ENCODE measurements at places on chromosomes 1 and 21.

DNA sequence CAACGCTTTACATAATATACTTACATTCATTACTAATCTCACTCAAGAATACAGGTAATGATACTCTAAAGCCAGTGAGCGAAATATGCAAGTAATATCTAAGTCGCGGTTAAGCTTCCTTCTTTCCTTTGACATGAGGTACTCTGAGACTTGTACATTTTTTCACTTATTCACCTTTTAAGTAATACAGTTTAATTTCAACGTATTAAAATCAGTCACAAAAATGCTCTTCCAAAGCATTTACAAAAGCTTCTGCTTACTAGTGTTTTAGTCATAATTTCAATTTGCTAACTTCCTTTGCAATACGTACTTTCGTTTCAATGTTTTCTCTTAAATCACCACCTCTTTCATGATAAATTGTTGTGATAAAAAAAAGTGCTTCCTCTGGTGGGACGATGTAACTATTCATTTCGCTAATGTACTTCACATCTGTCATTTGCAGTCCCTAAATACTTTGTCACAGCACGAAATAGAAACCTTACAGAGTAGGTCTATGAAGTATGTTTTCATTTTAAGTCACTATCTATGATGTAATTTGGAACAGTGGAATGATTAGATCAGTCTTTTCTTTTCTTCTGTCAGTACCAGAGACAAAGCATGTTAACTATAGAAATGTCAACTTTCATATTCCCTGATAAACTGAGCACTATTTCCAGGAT lies 34.0 kb upstream of the ADGRL4 start:
- no peak for DNase-seq

- DNase-seq = peak; percentile 44
Measured at GRCh38 chr1:236868625-236869467, 73.8 kb downstream of the MTR start.

- no peak for DNase-seq
Measured at GRCh38 chr1:94154989-94155388, 34.0 kb upstream of the ABCA4 start.

DNA sequence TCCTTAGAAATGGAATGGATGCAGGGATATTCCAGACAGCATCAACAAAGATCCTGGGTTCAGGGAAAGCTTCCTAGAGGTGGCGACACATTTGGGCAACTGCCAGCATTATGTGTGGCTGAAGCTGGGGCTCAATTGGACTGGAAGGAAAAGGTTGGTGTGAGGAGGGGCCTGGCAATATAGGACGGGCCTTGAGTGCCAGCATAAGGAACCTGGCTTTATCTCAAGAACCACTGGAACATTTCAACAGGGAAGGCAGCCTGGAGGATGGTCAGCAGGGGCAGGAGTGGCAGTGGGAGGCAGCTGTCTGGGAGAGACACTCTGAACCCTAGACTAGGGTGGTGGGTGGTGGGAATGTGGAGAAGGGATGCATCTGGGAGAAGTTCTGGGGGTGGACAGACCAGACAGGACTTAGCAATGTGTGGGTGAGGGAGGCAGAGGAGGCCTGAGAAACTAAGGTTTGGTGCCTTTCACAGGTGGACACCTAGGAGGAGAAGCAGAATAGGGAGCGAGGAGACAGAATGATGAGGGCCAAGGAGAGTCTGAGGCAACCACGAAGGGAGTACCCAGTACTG lies 3.5 kb downstream of the SH3BGRL3 start:
- DNase-seq = no peak

GRCh38 chr1:35883635-35884101 lies 659 bp downstream of the AGO1 start:
- DNase-seq = peak; percentile 72

DNA sequence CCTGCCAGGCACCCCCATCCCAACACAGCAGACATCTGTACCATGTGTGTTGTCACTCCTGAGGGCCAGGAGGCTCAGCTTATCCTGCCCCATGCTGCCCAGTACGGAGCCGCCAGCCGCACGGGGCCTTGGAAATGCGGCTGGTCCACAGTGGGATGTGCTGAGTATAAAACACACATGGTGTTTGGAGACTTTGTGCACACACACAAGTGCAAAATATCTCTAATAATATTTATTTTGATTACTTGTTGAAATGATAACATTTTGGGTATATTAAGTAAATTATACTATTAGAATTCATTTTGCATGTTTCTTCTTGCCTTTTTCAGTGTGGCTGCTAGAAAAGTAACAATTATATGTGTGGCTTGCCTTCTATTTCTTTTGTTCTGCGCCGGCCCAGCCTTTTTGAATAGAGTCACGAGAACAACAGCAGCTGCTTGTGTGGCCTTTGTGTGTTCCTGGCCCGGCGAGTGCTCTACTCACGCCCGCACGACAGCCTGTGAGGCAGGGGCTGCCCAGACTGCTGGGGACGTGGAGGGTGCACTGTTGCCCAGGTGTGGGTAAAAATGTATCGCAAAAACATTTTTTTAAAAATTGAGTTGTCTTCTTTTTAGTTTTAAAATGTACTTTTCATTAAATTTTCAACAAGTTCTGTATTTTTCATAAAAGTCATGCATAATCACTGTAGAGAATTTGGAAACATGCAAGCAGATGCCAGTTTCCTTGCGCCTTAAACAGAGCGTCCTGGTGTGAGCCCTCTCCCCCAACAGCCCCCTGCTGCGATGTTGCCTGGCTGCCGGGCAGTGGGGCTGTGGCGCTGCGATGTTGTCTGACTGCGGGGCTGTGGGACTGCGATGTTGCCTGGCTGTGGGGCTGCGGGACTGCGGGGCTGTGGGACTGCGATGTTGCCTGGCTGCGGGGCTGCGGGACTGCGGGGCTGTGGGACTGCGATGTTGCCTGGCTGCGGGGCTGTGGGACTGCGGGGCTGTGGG lies 35.5 kb downstream of the COQ8A start:
- peak; percentile 14 for DNase-seq

DNA sequence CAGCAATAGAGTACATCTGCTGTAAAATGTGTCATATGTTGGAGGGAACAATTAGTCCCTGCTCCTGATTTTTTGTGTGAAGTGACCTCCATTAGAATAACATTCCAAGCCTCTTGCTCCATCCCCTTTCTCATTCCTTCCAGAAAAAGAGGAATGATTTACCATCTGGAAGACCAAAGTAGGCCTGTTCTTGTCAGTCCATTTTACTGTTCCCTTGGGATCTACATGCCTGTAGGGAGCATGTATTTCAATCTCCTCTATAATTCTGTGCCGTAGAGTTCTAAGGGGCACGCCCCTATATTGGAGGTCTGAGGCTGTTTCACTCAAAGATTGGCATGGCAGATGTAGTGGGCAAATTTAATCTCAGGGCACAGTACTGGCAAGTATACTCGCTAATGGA lies 48.8 kb upstream of the MAN1A2 start:
- DNase-seq = no peak

- DNase-seq = no peak
Measured at GRCh38 chr21:20250337-20250736, 747.9 kb upstream of the NCAM2 start.

- peak; percentile 84 for DNase-seq
Measured at GRCh38 chr1:45014321-45015028, 2.4 kb downstream of the UROD start.

DNA sequence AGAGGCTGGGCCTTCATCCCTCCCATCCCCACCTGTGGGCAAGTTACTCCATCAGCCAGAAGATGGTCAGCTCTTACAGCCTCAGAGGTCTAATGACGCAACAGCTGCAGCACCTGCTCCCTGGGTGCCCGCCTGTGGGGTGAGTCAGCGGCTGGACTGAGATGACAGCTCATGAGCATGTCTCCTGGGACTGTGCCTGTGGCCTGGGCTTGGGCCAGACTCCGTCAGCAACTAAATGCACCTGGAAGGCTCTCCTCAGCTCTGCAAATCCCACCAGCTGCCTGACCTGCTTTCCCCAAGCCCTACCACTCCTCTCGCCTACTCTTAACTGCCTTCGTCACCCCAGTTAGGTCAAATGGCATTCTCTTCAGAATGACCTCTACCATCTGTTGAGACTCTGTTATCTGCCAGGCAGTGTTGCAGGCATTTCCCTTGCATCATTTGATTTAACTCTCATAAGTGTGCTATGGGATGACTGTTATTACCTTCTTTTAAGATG lies 47.7 kb downstream of the ETS2 start:
- no peak for DNase-seq

- DNase-seq = no peak
Measured at GRCh38 chr1:201318504-201319340, 35.4 kb downstream of the PKP1 start.

DNA sequence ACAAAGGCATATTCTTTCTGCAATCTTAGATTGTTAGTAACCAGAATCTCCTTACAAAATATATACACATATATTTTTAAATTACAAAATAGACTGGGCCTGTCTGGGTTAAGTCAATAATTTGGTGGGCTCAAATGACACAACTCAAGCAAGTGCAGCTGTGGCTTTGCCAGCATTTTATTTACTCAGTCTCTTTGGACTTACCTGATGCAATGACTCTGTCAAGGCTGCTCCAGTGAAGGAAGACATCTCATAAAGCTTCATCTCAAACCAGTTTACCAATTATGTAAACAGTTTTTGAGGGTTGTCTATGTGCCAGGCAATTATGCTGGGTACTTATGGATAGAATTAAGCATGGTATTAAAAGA lies 22.8 kb upstream of the ABCA4 start:
- no peak for DNase-seq

DNA sequence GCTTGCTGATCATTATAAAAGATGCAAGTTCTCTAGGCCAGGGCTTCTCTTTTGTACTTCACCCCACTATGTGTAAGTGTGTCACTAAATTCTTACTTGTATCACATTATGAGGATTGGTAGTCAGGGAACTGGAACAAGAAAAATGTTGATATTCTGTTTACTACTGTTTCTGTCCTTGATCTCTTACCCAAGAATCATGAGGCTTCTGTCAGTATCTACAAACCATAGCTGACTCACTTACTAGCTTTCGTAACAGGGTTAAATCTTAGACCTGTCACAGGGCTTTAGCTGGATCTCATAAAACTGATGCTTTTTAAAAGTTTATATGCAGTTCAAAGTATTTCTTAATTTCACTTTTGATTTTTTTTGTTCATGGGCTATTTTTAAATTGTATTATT lies 681.2 kb downstream of the PLPP3 start:
- no peak for DNase-seq

GRCh38 chr1:167797015-167797414 lies 75.2 kb downstream of the MPZL1 start:
- DNase-seq = no peak

DNA sequence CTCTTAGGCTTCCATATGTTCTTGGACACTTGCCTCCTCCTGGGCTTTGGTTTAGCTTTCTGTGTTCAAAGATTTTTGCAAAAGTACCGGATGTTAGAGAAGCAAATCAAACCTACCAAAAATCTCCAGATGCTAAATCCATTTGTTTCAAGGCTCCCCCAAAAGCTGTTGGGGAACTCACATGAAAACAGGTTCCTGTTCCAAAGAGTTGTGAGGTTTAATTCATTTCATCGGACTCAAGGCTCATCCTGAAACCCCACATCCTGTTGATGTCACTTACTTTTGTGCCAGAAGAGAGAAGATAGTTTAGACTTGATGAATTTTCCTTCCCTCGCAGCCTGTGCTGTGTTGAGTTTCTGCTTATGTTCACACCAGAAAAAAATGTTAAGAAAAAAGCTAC lies 41.7 kb upstream of the RXRG start:
- no peak for DNase-seq

GRCh38 chr1:153717330-153717729 lies 10.5 kb upstream of the INTS3 start:
- no peak for DNase-seq

DNA sequence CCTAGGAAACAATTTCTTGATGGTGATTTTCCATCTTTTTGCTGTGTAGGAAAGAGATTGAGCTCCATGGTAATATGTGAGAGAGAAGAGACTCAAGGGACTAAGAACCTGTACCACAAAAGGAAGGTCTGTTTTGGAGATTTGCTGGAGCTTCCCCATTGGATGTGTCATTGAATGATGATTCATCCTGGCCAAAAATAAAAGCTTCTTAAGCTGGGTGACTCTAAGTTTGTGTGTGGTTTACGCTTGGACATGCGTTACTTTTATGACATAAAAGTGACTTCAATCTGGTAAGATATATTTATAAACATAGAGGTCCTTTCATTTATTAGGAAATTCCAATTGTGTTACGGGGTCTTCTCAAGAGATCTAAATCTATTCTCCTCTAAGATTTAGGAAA lies 17.4 kb upstream of the IL19 start:
- DNase-seq = no peak

DNA sequence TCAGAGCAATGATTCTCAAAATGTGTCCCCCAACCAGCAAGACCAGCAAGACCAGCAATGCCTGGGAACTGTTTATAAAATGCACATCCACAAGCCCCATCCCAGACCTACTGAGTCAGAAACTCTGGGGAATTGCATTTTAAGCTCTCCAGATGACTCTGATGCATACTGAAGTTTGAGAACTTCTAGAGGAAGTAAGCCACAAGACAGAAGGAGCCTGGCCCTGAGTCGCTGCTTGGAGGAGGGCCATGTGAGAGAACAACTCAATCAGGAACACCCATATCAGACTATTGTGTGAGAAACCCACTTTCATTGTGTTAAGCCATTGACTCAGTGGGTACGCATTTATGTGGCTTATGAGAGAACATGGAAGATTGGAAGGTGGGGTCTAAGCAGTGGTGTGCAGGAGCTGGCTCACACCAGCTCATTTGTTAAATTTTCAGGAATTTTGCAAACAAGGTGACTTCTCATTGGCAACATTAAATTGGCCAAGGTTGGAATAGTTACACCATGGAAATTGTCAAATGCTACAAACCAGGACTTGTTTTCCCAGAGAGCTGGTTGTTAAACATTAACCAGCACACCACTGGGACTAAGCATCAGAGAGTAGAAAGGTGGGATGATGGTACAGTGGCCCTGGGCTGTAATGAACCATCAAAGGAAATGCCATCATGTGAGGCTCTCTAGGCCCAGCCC lies 38.9 kb downstream of the ATP1A1 start:
- no peak for DNase-seq

DNA sequence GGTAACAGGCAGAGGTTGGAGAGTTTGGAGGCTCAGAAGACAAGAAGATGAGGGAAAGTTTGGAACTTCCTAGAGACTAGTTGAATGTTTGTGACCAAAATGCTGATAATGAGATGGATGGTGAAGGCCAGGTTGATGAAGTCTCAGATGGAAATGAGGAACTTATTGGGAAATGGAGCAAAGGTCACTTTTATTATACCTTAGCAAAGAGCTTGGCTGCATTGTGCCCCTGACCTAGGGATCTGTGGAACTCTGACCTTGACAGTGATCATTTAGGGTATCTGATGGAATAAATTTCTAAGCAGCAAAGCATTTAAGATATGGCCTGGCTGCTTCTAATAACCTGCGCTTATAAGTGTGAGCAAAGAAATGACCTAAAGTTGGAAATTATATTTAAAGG lies 17.2 kb downstream of the FAM3B start:
- no peak for DNase-seq

- no peak for DNase-seq
Measured at GRCh38 chr1:3660704-3661103, 8.4 kb downstream of the TP73 start.

Data from activated T-cell treated with anti-CD3 and anti-CD28 coated beads, Interleukin-2, amount 50 U/mL, for 24 hours (primary cell).